ENCODE measurements at places on chromosomes 16 and 17.
A peak's percentile ranks its signal among the peaks of the same experiment; 100 is the strongest.

GRCh38 chr16:67661101-67661761 lies 471 bp downstream of the PARD6A start:
- no peak for DNase-seq

DNA sequence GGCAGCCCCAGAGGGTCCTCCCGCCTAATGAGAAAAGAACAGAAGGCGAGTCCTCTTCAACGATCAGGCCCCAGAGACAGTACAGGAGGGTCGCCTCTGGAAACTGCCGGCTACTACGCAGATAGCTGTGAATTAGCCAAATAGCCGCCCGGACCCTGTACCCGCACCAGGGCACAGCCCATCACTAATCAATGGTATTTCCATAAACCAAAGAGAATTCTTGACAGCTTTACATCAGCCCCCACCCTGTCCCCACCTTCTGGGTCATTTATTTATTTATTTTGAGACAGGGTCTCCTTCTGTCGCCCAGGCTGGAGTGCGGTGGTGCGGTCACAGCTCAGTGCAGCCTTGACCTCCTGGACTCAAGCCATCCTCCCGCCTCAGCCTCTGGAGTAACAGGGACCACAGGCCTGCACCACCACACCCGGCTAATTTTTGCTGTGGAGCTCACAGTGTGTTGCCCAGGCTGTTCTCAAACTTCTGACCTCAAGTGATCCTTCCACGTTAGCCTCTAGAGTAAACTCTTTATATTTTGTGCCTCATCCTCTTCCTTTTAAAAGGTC lies 805 bp upstream of the CLCN7 start:
- DNase-seq, result no peak

GRCh38 chr17:50266384-50267073 lies 7.7 kb upstream of the TMEM92 start:
- DNase-seq, result no peak

DNA sequence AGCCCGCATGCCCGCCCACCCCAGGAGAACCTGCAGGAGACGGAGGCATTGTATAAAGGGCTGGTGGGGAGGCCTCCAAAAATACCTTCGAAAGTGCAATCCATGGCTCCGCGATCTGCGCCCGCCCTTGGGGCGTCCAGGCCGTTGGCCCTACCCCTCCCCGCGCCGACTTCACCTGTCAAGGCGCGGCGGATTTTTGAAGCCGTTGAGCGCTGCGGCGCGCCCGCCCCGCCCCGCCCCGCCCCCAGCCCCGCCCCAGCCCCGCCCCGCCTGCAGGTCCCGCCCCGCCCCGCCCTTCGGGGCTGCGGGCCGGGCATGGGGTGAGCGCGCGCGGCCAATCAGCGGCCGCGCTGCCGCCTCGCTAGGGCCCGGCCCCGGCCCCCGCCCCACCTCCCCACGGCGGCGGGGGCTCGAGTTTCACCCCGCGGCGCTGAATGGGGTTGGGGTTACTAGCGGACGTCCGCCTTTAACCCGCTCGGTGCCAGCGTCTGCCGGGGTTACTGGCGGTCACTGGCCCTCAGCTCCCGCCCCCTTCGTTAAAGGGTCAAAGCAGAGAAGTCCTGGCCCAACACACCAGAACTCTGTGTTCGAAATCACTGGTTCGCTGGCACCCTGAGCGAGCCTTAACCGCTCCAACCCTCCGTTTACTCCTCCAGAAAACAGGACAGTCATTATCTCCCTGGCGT lies 13.2 kb downstream of the SREBF1 start:
- DNase-seq, result peak; percentile 89

All from OCI-M1 (cell line).